ENCODE measurements at places on chromosomes 7 and 10.

DNA sequence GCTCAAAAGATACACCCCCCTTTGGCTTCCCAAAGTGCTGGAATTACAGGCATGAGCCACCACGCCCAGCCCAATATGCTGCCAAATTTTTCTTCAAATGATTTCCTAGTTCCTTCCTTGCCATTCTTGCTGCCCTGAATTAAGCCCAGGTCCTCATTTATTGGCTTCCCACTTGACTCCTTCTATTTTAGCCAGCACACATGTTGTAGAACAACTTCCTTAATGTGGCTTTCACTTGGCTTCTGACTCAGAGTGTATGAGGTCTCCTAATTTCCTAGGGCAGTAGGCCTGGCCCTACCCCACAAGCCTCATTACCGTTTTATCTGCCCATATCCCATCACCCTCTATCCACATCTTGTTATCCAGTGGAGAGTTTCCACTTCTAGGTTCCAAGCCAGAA lies 21.8 kb upstream of the HIPK2 start:
- no peak for DNase-seq

DNA sequence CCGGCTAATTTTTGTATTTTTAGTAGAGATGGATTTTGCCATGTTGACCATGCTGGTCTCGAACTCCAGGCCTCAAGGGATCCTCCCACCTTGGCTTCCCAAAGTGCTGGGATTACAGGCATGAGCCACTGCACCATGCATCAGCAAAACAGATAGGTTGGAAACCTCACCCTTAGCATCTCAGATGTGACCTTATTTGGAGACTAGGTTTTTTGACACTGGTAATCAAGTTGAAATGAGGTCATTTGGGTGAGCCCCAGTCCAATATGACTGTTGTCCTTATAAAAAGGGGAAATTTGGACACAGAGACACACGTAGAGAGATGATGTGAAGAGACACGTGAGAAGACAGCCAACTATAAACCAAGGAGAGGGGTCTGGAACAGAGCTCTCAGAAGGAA lies 42.5 kb upstream of the TPST1 start:
- DNase-seq, result no peak

DNA sequence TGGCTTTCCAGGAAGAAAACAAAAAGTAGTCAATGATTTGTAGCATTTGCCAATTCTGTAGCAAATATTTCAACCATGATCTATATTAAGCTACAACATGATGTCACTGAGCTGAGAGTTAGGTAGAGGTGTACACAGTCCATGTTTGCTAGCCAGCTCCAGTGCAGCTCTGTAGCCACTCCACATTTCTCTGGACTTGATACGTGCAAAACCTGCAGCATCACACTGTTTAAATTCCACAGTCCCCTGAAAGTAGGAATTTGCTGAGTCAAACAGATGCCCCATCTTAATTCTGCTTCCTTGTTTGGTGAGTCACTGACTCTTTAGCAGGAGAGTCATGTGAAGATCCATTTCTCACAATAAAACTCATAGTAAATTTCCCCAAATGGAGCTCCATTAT lies 89.8 kb upstream of the LRRTM3 start:
- peak; percentile 45 for DNase-seq

- DNase-seq, result no peak
Measured at GRCh38 chr10:103490986-103491314, 2.6 kb upstream of the NEURL1 start.

- peak; percentile 83 for DNase-seq
Measured at GRCh38 chr7:92633211-92633906, 43.2 kb upstream of the FAM133B start.

- DNase-seq, result no peak
Measured at GRCh38 chr10:119775529-119775928, 49.7 kb downstream of the INPP5F start.

- no peak for DNase-seq
Measured at GRCh38 chr10:126895214-126895781, 9.9 kb upstream of the DOCK1 start.

DNA sequence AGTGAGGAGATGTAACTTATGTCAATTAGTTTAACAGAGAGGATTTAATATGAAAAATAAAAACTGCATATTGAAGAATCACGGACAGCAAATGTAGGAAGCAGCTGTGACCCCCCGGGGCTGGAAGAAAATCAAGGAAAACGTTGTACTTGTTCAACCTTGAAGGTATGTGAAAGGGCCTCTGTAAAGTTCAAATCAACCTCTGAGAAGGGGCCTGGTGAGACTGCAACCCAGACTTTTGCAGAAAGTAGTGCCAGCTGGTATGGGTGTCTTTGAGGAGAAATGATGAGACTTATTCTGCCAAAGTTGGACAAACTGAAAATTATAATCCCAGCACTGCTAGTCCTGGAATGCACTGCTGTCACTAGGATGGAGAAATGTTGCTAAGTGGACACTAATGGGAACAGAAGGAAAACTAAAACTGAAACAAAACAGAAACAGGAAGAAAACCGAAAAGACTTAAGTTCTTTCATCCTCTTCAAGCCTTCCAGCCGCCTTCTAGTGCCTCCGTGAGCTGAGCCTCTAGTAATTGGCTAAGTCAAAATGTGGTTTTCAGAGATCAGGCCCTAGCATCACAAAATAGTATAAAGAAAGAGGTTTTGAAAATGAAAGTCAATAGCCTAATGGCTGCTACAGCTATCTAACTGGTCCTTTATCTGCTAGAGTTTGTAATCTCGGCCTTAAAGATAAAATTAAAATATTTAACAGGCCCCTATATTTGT lies 253.7 kb upstream of the SORCS1 start:
- DNase-seq, result no peak

DNA sequence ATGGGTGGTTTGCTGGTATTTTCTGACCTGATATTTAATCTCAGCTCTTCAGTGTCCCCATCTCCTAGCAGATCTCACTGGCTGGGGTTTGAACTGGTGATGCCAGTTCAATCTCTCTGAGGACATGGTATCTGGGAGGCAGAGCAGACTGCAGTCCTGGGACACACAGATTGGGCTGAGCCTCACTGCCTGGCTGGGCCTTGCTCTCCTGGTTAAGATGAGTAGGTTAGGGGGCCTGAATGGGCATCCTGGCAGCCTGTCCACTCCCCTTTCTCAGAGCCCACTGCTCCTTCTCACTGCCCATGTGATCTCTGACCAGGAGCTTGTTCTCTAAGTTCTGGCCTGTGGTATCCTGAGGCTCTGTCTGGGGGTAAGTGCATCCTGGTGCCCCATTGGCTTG lies 363.4 kb downstream of the GLRX3 start:
- DNase-seq, result no peak

- no peak for DNase-seq
Measured at GRCh38 chr10:121941532-121941931, 13.7 kb upstream of the ATE1 start.
